Thoracic aorta (tissue), 2 donors: ENCODE measurements at places on chromosomes 7 and 10.

DNA sequence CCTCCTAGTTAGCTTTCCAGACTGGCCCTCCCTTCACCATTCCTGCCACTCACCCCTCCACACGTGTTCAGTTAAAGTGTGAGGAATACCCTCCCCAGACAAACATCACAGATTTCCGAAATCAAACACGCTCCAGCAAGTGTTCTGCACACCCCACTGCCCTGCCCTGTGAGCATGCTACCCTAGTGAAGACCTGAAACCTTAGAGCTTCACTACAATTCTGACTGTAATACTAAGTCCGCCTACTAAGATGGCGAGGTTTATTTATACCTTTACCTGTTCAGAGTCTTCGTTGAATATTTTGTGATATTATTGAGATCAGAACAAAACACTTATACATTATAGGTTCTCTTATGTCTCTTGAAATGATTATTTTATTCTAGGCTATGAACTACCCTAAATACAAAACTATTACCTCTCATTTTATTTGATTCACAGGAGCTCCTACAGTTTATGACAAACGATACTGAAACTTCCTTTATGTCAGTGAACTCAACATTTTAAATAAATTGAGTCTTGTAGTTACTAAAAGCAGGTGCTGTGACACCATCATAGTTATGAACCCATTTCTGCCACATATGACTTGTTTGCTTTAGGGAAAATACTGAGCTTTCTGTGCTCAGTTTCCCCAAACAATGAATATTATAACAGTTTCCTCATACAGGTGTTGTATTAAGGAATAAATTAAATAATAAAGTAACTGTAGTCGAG, 8.6 kb downstream of the SCIN start:
- no peak for DNase-seq

DNA sequence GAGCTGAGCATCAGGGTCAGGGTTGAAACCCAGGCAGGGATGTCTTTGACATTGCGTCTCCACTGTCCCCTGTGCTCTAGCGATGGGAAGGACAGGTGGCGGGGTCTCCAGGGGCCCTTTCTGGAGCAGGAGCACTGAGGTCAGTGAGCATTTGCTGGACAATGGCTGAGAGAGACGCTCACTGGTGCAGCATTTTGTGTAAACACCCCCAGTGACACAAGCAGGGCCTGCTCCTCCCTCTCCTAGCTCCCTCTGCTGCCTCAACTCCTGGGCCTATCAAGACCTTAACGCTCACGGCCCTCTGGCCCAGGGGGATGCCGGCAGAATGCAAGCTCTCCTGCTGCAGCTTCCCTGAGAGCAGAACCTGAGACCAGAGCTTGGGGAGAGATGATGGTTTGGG, 17.4 kb upstream of the INMT start:
- no peak for DNase-seq

DNA sequence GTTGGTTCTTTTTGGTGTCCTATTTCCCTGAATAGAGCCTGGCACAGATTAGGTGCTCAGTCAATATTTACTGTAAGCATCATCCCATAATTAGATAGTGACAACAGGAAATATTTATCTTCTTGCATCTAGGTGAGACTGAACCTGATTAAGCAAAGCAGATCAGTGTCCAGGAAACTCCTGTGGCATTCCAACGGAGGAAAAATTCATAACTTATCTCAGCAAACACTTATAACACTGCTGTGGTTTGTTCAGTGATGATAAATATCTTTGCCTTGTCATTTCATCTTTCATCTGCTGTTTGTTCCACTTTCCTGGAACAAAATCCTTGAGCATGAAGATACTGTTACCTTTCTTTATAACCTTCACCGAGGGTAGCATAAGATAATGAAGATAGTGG, 1160.3 kb upstream of the AUTS2 start:
- DNase-seq = no peak

DNA sequence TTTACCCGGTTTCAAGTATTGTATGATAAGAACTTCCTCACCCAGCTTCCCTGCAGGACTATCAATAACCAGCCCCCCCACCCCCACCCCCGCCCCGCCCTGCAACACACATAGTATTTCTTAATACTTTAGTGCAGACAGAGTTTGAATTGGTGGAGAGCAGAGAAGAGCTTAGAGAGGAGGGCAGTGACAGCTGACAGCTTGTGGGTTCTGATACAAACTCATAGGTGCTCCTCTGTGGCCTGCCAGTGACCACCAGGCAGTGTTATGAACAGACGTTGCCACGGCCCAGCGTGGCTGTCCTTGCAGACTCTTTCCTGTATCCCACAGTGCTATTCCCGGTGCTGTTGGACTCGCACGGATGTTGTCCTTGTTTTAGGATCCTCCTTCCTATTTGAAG, 186.9 kb upstream of the ADO start:
- DNase-seq = no peak

GRCh38 chr10:33460505-33461294, 126.2 kb upstream of the NRP1 start:
- DNase-seq = peak; percentile 33

GRCh38 chr7:70410134-70410750, 721.7 kb upstream of the GALNT17 start:
- DNase-seq = no peak

DNA sequence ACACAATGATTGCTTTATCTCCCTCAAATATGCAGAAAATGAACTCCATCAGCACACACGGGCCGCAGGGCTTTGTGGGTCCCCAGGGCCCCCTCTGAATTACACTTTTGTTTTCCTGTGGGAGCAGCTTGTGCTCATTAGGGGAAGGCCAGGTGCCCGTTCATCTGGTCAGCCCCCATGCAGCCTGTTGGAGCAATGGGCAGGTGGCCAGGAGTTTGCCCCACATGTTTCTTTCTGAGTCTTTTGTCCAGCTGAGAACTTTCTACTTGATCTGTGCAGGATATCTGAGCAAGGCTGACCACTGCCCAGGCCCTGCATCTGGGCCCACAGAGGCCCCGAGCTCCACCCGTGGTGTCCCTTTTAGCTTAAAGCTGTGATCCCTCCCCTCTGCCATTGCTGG, 105.3 kb upstream of the FAM20C start:
- DNase-seq = no peak

- DNase-seq = no peak
Measured at GRCh38 chr7:8893775-8894174, 460.4 kb downstream of the NXPH1 start.

GRCh38 chr7:95155965-95156364, 168.4 kb downstream of the PON1 start:
- DNase-seq = no peak
